Kidney epithelial cell (primary cell): ENCODE measurements at places on chromosomes 3 and 15.

DNA sequence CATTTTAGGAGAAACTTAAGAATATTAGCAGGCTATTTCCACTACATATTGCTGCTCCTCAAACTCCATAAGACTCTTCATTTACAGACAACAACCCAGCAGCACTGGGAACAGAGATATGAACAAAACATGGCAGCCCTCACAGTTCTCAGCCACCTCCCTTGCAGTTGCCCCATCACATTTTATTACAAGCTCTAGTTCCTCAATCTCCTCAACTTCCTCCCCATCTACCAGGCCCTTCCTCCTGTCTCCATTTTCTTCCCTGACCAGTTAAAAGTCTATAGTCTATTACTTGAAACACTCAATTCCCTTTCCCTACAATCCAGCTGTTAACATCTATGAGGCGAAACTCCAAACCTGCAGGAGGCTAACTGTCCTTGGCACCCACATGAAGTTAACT lies 412.5 kb downstream of the TBC1D5 start:
- no peak for DNase-seq

DNA sequence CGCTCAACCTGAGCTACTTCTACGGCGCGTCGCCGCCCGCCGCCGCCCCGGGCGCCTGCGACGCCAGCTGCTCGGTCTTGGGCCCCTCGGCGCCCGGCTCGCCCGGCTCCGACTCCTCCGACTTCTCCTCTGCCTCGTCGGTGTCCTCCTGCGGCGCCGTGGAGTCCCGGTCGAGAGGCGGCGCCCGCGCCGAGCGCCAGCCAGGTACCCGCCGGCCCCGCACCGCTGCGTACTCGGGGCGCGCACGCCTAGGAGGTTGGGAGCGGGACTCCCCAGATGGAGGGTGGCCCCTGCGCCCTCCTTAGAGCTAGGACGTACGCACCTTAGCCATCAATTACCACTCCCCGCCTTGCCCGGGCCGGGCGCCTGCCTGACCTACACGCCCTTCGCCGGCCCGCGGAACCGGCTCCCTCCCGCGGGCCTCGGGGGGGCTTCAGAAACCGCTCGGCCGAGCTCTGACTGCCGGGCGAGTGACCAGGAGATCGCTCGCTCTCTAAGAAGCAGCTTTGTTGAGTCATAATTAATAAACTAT lies 466 bp downstream of the NFKBIZ start:
- no peak for DNase-seq

GRCh38 chr15:89790661-89791060 lies 14.5 kb downstream of the MESP2 start:
- DNase-seq = no peak

- no peak for DNase-seq
Measured at GRCh38 chr15:74854453-74855022, 11.6 kb upstream of the ULK3 start.

GRCh38 chr3:69562020-69562419 lies 176.1 kb upstream of the FRMD4B start:
- no peak for DNase-seq

- no peak for DNase-seq
Measured at GRCh38 chr15:92480361-92480760, 86.7 kb downstream of the ST8SIA2 start.

DNA sequence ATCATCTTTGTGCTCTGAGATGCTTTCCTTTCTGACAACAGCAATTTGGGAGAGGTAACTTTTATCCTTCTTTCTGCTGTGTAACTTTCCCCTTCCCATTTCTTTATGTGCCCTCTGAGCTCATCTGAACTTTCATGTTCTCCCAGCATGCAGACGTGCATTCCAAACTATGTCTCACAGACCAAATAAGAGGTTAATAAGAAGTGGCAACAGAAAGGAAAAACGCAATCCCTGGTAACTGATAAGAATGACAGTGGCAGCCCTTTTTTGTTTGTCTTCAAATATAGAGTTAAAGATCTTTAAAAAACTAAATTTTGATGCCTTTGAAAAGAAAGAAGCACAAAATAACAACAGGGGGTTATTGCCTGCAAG lies 533.4 kb downstream of the FOXP1 start:
- no peak for DNase-seq

- no peak for DNase-seq
Measured at GRCh38 chr3:175163686-175164085, 304.6 kb downstream of the NAALADL2 start.

DNA sequence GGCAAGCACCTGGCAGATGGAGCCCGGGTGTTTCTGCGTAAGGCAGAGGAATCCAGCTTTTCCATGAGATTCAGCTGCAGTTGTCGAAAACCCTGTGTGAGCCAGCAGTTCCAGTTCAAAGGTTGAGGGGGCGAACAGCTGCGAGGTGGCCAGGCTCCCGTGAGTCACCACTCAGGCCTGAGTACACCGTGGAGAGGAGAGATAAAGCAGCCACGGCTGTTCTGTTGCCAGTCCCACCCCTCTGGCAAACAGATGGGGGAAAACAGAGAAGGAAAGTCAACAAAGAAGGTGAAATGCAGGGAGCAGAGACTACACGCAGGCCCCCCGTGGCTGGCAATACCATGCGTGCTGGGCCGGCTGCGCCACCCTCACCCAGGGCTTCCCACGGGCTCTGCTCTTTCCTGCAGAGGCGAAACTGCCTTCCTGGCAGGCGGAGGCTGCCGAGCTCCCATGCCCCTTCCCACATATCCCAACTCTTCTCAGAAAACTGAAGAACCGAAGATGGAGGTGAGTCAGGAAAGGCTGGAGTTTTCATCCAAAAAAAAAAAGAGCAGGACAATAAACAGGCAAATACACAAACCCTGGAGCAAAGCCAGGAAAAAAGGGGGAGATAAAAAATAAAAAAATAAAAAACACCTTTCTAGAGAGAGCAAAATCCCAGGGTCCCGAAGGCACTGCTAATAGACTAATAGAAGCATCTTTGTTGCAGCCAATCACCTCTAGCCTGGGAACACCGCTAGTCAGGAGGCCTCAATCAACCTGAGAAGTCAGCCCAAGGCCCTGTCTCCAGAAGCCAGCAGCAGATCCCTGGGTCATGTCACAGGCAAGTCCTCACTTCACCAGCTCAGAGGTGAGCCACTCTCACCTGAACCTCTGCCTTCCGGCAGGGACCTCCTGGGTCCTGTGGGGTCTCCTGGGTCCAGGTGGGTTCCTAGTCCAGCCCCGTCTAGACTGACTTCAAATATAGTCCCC lies 37.7 kb downstream of the FAM174B start:
- no peak for DNase-seq

DNA sequence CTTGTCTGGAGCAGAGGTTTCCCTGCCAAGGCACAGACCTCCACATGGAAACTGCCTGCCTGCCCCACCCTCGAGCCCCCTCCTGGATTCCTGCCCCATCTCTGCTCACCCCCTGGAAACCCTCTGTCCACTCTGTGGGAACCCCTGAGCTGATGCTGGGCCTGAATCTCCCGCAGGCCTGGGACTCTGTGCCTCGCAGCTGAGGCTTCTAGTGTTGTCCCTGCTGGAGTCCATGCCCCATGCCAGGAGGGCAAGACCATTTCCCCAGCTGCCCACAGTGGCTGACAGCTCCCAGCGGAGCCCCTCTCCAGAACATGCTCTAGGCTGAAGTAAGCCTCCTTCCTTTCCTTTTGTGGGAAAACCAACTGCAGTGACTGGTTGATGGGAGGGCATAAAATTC lies 46.9 kb downstream of the SRGAP3 start:
- DNase-seq = no peak

GRCh38 chr3:105559856-105560255 lies 193.1 kb downstream of the ALCAM start:
- DNase-seq = no peak

DNA sequence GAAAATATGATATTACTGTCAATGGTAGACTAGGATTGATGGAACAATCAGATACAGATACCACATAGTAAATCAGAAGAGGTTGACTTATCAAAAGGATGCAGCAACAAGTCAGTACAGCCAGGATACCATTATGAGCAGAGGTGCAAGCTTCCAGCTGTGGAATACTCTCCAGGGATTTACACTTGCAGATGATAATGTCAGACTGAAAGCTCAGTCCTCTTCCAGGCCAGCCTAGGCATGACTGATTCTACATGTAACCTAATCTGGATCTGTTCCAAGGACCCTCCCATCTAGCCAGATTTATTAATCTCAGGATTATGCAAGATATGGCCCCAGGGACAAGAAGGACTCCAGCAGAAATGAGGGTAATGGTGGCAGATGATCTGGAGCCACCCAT lies 8.2 kb downstream of the FILIP1L start:
- no peak for DNase-seq

DNA sequence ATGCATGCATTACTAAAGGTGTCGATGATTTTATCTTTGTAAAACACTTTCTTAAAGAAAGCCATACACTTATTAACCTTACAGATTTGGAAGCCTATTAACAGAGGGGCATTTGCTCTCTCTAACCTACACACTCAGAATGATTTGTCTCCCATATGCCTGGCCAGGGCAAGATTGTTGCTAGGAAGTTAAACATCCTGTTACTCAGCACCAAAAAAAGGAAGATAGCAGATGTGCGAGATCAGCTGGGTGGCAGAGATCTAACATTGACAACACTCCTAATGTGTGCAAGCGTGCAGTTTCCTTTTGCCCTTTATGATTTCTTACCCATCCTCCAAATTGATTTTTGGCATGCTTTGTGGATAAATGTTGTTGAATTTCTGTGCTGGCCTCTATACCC lies 73.9 kb upstream of the TMEM108 start:
- DNase-seq = no peak
